ENCODE measurements at places on chromosomes 1 and 21.

DNA sequence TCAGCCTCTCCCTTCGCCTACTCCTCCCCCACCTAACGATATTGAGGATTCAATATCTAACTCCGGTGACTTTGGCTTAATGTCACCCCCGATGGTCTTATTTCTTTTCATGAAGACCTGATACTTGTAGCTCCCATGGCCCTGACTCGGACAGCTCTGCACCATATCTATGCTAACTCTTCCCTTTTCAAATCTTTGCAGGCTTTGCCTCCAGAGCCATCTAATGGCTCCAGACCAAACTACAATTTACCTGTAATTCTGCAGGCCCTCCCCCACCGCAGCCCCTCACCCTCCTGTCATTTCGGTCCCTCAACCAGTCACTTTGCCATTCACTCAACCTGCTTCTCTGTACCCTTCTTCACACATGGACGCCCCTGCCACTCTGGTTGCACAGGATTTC, 7.9 kb upstream of the GSTM5 start:
- no peak for DNase-seq

- DNase-seq, result no peak
These were observed 256.4 kb downstream of the PRDM2 start for GRCh38 chr1:13956393-13956792.

- no peak for DNase-seq
These were observed 61.1 kb downstream of the SIK1 start for GRCh38 chr21:43365611-43366426.

DNA sequence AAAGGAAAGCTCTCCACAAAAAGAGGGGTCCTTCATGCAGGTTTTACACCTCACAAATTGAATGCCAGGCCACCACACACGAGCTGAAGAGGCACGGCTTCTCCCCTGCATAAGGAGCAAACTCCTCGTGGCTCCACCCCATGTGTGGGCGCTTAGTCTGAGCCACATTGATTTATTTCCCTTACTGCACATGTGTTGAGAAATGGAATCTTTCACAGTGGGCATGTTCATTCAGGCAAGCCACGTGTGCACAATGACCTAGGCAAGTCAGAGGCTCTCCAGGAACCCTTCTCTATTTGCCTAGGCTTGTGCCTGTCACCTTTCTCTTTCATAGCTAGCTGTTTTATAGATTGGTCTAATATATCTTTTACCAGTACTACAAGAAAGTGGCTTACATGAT, 120.5 kb downstream of the LTN1 start:
- DNase-seq, result no peak
